T-helper 2 cell treated with Interferon-gamma antibody and Interleukin-4, amounts not matched to agents 5 μg/mL and 100 μg/mL, for 36 hours (primary cell): ENCODE measurements at places on chromosomes 5 and 9.

DNA sequence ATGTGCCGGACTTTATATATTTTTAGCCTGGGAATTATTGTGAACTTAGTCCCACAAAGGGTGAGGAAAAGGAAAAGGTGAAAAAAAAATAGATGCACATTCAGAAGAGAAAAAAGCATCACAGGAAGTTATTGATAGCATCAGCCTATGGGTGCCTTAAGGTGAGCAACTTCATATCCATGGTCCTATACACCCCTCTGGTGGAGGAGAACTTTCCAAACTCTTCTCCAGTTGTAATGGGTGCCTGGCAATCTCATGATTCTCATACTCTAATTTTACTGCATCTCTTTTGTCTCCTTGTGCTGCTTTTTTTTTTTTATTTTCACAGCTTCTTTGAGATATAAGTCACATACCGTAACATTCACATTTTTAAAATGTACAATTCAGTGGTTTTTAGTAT lies 107.4 kb downstream of the JAKMIP2 start:
- no peaks in the 10 kb centered on the region for H3K27me3 ChIP-seq
- H3K27ac ChIP-seq, result no peak overlapping the region
- H3K4me3 ChIP-seq, result no peak overlapping the region

GRCh38 chr9:98903961-98904411 lies 39.7 kb upstream of the COL15A1 start:
- H3K4me1 ChIP-seq, result no peaks in the 10 kb centered on the region
- no peak overlapping the region for H3K4me3 ChIP-seq
- H3K36me3 ChIP-seq, result no peaks in the 10 kb centered on the region

DNA sequence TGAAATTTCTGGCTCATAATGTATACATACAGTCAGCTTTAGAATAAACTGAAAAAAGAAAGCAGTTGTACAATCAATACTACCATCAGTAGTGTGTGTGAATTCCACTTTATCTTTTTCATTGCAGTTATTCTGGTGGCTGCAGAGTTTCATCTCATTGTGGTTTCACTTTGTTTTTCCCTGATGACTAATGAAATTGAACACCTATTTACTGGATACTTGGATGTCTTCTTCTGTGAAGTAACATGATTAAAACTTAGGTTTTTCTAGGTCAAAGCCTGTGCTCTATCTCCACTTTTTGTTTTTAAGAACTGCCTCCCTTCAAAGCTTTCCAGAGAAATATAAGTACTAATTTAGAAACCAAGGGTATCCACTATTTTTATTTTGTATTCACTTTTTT lies 174.3 kb downstream of the TRPM3 start:
- no peaks in the 10 kb centered on the region for H3K4me1 ChIP-seq
- no peak for DNase-seq
- H3K36me3 ChIP-seq, result no peaks in the 10 kb centered on the region
- H3K27ac ChIP-seq, result no peak overlapping the region
- peaks cover 2% of the 10 kb centered on the region for H3K27me3 ChIP-seq
- no peak overlapping the region for H3K4me3 ChIP-seq

GRCh38 chr5:173642895-173643481 lies 26.5 kb upstream of the BOD1 start:
- peaks cover 4% of the 10 kb centered on the region for H3K27me3 ChIP-seq
- no peak overlapping the region for H3K4me3 ChIP-seq
- H3K4me1 ChIP-seq, result no peaks in the 10 kb centered on the region
- H3K36me3 ChIP-seq, result no peaks in the 10 kb centered on the region
- no peak for DNase-seq

DNA sequence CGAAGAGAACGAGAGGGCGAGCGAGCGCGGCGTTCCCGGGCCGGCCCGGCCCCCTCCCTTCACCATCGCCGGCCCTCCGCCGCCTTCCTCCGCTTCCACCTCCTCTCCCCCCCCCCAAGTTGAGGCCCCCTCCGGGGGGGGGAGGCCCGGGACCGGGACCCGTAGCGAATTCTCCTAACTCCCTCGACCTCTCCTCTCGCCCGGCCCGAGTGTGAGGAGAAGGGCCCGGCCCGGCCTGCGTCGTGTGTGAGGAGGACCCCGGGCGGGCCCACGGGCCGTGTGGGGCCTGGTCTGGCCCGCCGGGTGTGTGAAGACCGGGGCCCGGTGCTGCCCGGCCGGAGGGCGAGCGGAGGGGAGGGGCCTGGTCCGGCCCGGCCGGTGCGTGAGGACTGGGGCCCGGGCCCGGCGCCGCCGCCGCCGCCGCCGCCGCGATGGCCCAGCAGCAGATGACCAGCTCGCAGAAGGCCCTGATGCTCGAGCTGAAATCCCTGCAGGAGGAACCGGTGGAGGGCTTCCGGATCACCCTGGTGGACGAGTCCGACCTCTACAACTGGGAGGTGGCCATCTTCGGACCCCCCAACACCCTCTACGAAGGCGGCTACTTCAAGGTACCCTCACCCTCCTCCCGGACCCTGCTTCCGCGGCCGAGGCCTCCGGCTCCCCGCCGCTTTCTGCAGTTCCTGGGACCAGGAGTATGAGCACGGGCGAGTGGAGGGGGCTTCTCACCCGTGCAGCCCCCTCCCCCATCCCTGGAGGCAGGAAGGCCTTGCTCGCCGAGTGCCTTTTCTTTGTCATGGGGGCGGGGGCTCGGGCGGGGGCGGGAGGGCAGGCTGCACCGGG lies 587 bp downstream of the UBE2R2 start:
- H3K4me3 ChIP-seq, result peak overlapping the region; percentile 86
- peak; percentile 51 for DNase-seq
- peak overlapping the region; percentile 85 for H3K27ac ChIP-seq
- H3K36me3 ChIP-seq, result peaks cover 14% of the 10 kb centered on the region
- peaks cover 45% of the 10 kb centered on the region for H3K4me1 ChIP-seq
- no peaks in the 10 kb centered on the region for H3K27me3 ChIP-seq

GRCh38 chr9:130104491-130105193 lies 50.9 kb downstream of the GPR107 start:
- no peak for DNase-seq
- peaks cover 8% of the 10 kb centered on the region for H3K4me1 ChIP-seq
- no peak overlapping the region for H3K4me3 ChIP-seq
- H3K27ac ChIP-seq, result no peak overlapping the region

GRCh38 chr9:117462861-117463260 lies 48.0 kb upstream of the ASTN2 start:
- H3K4me3 ChIP-seq, result no peak overlapping the region
- no peaks in the 10 kb centered on the region for H3K4me1 ChIP-seq
- H3K36me3 ChIP-seq, result no peaks in the 10 kb centered on the region
- H3K27me3 ChIP-seq, result no peaks in the 10 kb centered on the region
- no peak for DNase-seq

DNA sequence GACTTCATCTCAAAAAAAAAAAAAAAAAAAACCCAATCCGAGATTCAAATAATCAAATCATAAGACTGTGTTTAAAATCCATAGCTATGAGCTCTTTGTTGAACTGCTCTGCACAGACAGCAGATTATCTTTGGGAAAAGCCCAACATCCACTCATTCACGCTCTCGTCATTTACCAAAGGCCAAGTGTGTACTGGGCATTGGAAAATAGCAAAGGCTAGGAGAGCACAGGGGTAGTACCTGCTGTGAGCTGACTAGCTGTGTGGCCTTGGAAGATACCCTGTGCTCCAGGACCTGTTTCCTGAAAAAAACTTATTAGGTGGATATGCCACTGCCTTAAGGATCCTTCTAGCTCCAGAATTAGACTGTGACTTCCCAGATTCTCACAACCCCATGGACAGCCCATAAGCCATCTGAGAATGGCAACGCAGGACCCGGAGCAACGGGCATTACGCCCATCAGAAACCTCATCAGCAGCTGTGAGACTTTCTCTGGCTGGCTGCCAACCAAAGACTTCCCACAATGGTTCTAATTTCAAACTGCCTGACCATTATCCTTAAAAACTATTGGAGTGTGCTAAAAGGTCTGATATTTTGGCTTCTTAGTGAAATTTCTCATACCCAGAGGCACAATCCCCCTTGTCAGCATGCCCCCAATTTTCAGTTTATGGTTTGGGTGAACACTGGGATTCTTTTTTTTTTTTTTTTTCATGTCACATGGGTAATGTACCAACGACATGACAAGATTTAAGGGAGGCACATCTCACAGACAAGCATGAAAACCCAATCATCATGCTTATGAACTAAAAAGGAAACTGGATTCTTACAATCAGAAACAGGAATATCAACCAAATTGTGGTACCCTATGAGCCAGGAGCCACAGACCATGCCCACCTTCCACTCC lies 16.8 kb downstream of the SERINC5 start:
- H3K4me3 ChIP-seq, result no peak overlapping the region
- peaks cover 42% of the 10 kb centered on the region for H3K4me1 ChIP-seq
- H3K27ac ChIP-seq, result peak overlapping the region; percentile 41
- H3K27me3 ChIP-seq, result no peaks in the 10 kb centered on the region
- peaks cover 83% of the 10 kb centered on the region for H3K36me3 ChIP-seq
- DNase-seq, result no peak

- H3K4me1 ChIP-seq, result peaks cover 27% of the 10 kb centered on the region
- H3K4me3 ChIP-seq, result no peak overlapping the region
- peaks cover 10% of the 10 kb centered on the region for H3K36me3 ChIP-seq
- H3K27ac ChIP-seq, result no peak overlapping the region
- no peaks in the 10 kb centered on the region for H3K27me3 ChIP-seq
- no peak for DNase-seq
Observed at GRCh38 chr5:142982821-142983200, 212.6 kb downstream of the ARHGAP26 start.

DNA sequence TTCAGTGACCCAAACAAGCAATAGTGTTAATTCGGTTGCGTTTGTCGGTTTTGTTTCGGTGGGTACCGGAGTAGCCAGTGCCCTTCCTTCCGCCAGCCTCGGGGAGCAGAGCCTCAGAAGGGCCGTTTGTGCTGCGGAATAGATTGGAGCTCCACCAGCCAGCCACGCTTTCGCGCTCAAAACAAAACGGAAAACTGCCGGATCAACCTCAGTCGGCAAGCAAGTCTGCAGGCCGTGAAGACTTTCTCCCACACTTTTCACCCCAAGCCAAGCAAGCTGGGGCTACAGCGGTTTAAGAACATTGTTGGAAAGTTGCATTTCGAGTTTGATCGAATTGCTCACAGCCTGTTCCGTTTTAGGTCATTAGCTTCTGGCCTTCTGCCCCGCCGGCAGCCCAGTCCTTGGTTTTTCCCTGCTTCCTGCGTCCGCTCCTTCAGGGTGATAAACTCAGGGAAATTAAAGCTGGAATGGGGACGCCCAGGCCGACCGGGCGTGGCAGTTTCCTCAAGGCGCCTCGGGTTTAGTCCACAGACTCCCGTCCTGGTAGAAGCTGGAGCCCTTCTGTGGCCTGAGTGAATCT lies 803 bp upstream of the CCNO start:
- DNase-seq, result no peak
- peaks cover 77% of the 10 kb centered on the region for H3K27me3 ChIP-seq
- peak overlapping the region; percentile 83 for H3K4me3 ChIP-seq
- no peaks in the 10 kb centered on the region for H3K36me3 ChIP-seq
- H3K4me1 ChIP-seq, result peaks cover 30% of the 10 kb centered on the region

GRCh38 chr5:122736086-122736845 lies 38.6 kb upstream of the SNX2 start:
- H3K27me3 ChIP-seq, result peaks cover 6% of the 10 kb centered on the region
- H3K27ac ChIP-seq, result no peak overlapping the region
- no peak overlapping the region for H3K4me3 ChIP-seq
- no peak for DNase-seq
- H3K4me1 ChIP-seq, result peaks cover 2% of the 10 kb centered on the region

DNA sequence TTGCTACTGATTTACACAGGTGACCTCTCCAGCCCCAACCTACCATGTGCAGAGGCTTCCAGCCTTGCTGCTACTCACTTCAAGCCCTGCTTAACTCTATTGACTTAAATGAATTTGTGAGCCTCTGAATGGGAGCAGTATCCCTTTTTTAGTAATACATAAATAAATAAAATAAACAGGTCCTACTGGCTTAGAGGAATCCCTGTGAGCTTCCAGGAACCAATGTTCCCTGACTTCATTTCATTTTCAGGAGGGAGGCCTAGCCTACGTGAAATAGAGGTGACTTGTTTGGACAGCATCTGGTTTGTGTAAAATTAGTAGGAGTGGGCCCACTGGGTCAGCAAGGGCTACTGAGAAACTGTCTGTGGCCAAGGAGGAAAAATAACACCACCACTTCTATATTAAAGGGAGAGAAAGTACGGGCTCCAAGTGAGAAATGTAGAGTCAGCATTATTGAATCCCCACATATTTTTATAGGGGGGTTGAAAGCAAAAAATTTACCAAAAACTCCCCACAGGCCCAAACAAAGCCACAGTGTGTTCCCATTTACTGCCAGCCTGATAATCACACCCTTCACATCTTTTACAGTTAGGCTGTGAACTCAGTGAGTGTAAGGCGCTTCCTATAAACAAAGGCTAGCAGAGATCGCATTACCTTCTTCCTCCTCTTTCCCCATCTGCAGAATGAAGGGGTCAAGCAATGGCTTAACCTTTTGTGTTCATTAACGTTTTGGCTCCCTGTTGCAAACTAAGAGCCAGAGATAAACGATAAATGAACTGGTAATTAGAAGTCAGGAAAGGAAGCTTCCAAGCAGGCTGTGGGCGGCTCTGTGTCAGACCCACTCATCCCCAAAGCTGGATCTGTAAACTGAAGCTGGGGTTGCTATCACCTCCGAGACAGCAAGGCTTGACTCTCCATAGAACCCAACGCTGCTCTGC lies 138.8 kb upstream of the LIFR start:
- DNase-seq, result no peak
- no peaks in the 10 kb centered on the region for H3K4me1 ChIP-seq
- peaks cover 8% of the 10 kb centered on the region for H3K27me3 ChIP-seq
- H3K27ac ChIP-seq, result no peak overlapping the region

DNA sequence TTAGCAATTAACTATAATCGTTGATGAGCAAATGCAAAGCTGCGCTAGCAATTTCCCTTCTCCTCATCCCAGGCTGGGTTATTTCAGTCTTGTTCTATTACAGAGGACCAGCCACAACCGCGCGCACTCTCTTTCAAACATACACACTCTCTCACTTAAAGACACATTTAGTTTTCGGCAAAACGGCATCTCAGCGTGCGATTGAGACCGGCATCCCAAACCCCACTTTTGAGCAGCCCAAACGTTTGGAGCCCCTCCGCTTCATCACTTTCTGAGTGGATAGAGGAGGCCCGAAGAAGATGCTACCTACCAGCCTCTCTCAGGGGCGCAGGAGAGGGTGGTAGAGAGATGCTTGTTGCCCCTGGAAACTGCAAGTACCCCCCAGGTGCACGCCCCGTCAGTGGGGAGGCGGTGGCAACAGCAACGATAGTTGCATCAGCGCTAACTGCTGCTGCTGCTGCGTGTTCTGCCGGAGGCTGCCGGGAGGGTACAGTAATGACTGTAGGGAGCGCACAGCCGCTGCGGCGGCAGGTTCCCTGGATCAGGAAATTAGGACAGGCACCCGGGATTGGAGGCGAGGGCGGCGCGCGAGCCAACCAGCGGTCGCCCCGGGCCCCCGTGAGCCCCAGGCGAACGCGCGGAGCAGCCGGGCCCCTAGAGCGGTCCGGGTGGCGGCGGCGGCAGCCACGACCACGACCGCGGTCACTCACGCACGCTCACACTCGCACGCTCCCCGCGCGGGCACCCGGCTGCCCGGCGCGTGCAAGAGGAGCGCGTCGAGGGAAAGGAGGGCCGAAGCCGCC lies 467 bp upstream of the VLDLR start:
- peaks cover 23% of the 10 kb centered on the region for H3K27me3 ChIP-seq
- peak overlapping the region; percentile 90 for H3K4me3 ChIP-seq
- H3K27ac ChIP-seq, result peak overlapping the region; percentile 84
- DNase-seq, result peak; percentile 55
- peaks cover 6% of the 10 kb centered on the region for H3K36me3 ChIP-seq

GRCh38 chr9:81969971-81970370 lies 18.6 kb upstream of the SPATA31D1 start:
- no peaks in the 10 kb centered on the region for H3K27me3 ChIP-seq
- no peak overlapping the region for H3K27ac ChIP-seq
- no peaks in the 10 kb centered on the region for H3K4me1 ChIP-seq
- H3K4me3 ChIP-seq, result no peak overlapping the region
- no peaks in the 10 kb centered on the region for H3K36me3 ChIP-seq
